ENCODE measurements at places on chromosomes 6 and 20.

- DNase-seq = peak; percentile 48
Measured at GRCh38 chr6:7108196-7108963, 619 bp downstream of the RREB1 start.

- DNase-seq = no peak
Measured at GRCh38 chr6:7004581-7005297, 103.0 kb upstream of the RREB1 start.

GRCh38 chr20:44207126-44207723 lies 3.3 kb downstream of the OSER1 start:
- no peak for DNase-seq

DNA sequence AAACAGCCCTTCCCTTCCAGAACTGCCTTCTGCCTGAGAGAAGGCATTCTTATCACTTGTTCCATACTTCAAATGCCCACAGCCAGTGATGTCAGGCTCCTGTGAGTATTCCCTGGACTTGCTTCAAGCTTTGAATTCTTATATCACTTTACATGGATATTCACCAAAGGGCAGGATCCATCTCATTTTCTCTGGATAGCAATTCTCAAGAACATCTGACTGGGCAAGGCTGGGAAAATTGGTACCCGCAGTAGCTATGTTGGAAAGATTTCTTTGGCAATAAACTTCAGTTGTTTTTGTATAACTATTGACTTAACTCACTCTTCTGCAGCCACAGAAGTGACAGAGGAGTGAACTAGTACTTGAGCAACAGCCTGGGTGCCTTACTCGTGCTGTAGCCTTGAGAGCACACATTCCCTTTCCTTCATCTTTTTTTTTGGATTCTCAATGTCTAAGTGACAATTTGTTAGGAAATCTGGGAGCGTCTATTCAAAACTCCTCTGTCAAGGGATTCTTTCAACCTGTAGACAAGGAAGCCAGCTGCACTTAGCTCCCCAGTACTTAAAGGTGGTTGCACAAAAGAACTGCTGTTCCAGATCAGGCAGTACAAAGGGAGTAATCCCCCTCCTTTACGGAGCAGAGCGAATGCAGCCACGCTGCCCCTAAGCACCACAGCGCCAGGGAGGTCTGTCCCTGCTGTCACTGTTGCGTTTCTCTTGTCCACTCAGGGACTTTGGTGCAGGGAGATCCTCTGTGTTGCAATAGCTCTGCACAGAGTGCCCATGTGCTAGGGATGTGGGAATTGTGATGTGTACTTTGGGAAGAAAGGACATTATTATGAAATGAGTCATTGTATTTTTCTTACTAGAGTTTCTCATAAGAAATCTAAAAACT lies 69.6 kb downstream of the JAG1 start:
- no peak for DNase-seq

DNA sequence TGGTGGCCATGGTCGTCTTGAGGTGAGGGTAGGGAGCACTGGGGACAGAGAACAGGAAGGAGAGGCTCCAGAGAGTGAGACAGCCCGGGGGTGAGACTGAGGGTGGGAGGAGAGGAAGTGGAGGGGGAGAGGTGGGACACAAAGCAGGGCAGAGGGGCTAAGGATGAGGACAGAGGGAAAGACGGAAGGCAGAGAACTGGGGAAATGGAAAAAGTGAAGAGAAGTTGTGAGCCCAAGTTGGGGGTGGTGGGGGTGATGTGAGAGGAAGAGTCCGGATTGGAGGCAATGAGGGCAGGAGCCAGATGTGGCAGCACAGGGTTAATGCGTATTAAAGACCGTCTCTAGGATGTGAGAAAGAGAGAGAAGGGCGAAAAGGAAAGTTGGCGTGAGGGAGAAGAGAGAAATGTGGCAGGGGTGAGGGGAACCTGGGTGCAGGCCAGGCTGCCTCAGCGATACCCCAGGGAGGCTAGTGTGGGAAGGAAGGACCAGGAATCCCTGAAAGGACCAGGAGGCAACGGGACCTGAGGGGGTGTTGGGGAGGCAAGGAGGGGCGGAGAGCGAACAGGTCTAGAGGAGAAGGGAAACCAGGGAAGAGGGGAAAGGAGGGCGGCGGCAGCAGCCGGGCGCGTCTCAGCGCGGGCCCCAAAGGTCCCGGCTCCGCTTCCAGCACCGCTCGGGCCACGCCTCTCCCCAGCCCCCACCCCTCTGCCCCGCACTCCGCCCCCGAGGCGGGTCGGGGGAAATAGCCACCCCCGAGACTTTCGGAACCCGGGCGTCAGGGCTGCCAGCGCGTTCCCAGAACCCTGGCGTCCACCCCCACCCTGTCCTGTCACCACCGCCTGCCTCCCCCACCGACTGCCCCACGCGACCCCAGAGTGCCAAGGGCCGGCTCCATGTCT lies at the start of gene PPP1R18:
Gene PPP1R18, minus strand, starts transcription at position 637 of the 899 bp plus-strand sequence. Its CDS starts 627 bp downstream, at position 10.
- DNase-seq = peak; percentile 85

GRCh38 chr6:98467902-98468301 lies 366.5 kb upstream of the POU3F2 start:
- DNase-seq = no peak

GRCh38 chr6:3612341-3613041 lies 139.0 kb downstream of the PXDC1 start:
- no peak for DNase-seq

- DNase-seq = no peak
Measured at GRCh38 chr6:37615564-37616340, 81.9 kb downstream of the MDGA1 start.

GRCh38 chr6:13487122-13488014 lies at the start of gene GFOD1:
GFOD1 (minus strand) TSS chr6:13487600; CDS start chr6:13486890, 710 bp downstream.
- peak; percentile 83 for DNase-seq

GRCh38 chr6:61809004-61809595 lies 476.9 kb downstream of the KHDRBS2 start:
- DNase-seq = no peak

- no peak for DNase-seq
Measured at GRCh38 chr6:26198722-26199056, 111.5 kb downstream of the HFE start.

DNA sequence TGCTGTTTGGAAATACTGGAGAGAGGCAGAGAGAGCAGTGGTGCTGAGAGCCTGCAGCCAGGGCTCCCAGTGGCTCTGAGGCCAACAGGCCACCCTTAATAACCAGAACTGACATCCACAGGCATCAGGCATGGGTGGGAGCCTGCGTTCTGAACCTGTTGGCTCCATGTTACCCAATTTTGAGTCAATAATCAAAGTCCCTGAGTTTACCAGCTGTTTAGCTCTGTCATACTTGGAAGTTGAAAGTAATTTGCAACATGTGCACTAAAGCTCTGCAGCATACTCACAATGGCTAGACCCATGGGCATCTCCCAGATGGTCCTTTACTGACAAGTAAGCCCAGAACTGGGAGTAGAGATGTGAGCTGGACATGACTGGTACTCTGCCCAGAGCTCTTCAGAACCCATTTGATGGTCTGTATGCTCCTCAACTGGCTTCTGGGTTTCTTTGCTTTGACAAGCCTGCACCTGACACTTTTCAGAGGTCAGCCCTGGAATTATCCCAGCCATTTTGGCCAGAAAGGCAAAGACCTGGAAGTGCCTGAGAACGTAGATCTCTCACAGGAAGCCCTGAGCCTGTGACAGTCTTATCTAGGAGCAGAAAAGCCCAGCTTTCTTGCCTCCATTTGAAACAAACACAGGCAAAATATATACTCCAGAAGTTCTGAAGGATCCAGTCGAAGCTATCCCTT lies 122.4 kb upstream of the CITED2 start:
- DNase-seq = no peak

DNA sequence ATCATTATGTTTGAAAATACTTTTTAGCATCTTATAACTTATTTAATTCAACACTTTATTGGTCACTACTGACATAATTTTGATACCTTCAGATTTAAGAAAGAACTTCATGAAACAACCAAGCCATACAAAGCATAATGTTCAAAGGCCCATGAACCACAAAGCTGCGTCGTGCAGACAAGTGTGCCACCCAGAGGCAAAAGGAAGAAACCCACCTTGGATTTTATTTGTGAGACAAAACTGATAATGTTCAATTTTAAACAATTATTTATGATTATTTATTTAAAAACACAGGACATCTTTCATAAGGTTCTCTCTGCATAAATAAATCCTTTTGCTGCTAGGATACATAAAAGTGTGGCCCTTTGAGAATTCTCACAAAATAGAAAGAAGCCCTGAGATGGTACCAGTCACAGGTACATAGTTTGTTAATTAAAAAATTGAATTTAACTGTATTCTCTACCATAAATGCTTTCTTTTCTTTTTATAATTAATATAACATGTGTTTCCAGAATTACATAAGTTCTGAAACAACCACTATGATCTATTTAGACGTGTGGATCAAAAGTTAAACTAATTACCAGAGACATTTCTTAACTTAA lies 143.7 kb downstream of the RALGAPA2 start:
- DNase-seq = peak; percentile 15

DNA sequence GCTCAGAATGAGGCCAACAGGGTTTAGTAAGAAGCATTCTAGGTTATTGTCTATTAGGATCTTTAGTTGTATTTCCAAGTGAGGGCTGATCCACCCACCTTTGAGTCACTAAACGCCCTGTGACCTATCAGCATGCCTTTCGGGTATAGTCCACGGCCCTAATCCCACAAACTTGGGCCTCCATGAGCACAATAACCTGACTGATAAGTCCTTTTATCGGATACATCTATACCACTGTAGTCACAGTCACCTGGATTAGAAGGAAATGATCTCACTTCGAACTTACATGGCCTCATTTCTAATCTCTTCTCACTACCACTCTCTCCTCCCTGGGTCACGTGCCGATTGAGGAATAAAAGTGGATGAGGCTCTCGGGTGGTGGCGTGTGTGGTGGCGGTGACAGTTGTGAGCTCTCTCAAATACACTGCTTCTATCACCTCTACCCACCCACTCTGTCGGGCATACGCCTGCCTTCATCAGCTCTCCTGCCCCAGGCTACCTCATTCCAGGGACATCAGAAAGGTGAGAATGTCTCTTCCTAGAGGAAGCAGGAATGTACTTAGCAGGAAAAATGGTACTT lies 65.2 kb downstream of the TRAM2 start:
- DNase-seq = no peak

GRCh38 chr6:163999475-164000125 lies 585.1 kb downstream of the QKI start:
- DNase-seq = no peak

- DNase-seq = no peak
Measured at GRCh38 chr6:75331151-75331550, 46.6 kb upstream of the TMEM30A start.

DNA sequence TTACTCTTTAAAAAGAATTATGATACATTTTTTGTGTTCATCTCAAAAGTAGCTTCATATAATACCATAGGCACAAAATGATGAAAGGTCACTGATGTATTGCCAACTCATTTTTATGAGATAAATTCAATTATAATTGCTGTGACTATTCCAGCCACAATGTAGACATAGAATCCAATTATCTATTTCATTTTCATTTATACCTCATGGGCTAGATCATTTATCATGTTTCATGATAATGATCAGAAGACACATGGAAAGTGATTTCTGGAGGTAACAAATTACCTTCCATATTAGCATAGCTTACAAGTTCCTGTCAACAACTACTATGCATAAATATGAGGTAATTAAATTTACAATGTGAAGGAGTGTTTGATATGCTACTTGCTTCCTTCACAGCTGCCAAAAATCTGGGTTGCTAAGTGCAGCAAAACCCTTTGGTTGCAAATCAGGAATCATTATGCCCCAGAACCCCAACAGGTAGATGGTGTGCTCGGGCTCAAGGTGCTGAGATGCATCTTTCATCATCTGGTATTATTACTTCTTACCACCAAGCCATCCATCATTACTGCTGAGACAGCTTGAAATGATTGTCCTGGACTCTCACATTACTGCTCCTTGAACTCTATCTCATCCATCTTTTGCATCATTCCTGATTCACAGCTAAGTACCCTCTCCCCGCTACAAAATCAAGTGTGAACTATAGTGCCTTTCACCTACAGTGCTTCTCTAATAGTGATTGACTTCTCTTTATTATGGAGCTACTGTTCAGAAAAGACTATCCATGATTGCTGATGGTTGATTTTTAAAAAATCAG lies 306.0 kb upstream of the THEMIS start:
- DNase-seq = no peak

DNA sequence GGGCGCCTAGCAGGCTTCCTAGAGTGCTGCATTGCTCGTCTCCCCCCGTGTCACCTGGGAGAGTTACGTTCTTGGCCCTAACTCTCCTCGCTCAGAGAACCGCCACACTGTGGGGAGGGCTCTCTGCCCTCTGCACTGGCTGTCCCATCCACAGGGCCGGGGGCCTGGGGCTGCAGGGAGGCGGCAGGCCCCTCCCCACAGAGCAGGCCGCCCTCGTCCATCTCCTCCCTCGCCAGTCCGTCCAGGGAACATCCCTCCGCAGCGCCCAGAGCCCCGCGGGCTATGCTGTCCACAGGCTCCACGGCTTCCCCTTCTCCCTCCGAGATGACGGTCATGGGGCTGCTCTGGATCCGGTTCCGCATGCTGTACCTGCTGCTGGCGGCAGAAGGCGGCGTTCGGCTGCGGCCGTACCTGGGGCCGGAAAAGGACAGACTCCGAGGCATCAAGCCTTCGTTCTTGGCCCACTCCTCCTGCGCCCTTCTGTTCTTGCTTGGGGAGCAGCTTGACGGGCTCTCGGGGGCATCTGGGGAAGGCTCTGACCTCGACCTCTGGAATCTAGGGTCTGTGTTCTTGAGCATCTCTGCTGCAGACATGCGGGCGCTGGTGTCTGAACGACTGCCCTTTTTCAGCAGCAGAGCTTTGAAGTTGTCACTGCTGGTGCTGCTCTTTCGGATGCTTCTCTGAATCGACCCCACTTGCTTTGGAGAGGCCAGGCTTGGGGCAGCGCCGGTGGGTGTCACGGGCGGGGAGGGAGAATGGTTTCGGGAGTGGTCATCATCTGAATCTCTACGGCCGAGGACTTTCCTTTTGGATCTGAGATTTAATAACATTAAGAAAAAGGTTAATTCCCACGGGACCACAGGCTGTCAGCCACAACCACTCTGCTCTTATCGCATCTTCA lies 20.2 kb downstream of the HEBP2 start:
- DNase-seq = no peak

DNA sequence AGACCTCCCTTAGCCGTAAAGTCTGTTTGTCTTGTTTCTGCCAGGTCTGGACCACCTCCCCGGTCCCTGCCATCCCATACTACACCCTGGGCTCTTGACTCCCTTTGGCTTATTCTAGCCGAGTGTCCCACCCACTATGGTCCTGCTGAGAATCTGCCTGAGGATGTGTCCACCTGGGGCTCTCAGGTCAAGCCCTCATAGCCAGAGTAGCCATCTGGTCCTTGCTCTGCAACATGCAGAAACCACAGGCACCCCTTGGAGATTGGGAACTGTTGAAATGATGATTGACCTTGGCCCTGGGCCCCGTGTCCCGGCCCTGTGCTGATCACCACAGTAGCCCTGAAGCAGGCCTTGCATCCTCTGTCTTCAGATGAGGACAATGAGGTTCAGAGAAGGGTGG lies 44.0 kb downstream of the VSTM2L start:
- no peak for DNase-seq

DNA sequence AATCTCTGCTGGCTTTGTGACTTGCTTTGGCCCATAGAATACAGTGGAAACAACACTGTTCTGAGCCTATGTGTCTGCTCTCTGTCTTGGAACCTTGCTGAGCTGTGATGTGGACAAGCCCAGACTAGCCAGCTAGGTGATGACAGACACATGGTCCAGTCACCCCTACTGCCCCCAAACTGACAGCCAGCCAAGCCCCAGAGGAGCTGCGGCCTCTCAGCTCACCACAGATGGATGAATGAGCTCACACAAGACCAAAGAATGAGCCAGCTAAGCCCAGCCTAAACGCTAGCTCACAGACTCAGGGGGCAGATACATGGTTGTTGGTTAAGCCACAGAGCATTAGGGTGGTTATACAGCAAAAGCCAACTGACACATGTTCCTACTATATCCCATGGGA lies 4.1 kb downstream of the AARS2 start:
- no peak for DNase-seq

GRCh38 chr6:158817728-158818580 lies 1.2 kb downstream of the EZR start:
- peak; percentile 85 for DNase-seq

Measured in activated naive CD4-positive, alpha-beta T cell treated with anti-CD3 and anti-CD28 coated beads, Interleukin-2, amount 50 U/mL, for 72 hours (primary cell).